AG10803 (cell line): ENCODE measurements at places on chromosomes 12 and 14.

- no peak for DNase-seq
These were observed 5.9 kb upstream of the FBLN5 start for GRCh38 chr14:91953170-91953985.

DNA sequence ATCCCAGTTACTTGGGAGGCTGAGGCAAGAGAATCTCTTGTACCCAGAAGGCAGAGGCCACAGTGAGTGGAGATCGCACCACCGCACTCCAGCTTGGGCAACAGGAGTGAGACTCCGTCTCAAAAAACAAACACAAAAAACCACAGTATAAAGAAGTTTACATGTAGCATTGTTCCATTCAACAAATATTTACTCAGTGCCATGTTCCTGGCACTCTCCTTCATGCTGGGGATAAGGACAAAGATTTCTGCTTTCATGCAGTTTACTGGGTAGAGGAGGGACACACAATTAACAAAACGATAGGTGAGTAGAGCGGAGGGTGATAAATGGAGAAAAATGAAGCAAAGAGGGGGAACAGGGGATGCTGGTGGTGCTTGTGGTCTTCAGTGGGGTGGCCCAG, 68.2 kb upstream of the OVCH1 start:
- no peak for DNase-seq

DNA sequence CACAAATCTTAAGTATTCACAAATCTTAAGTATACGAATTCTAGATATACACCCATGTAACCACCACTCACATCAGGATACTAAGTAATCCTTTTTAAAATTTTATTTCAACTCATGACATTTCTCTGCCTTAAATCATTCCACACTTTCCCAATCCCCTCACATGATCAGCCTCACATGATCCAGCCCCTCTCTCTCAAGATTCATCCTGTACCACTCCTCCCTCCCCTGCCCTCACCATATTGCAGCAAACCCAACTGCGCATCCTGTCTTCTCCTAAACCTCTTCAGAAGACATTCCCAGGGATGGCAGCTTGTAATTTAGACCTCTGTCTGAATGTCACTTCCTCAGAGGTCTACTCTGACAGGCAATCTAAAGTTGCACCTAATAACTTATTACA, 1.7 kb upstream of the EIF4B start:
- DNase-seq: peak; percentile 23

DNA sequence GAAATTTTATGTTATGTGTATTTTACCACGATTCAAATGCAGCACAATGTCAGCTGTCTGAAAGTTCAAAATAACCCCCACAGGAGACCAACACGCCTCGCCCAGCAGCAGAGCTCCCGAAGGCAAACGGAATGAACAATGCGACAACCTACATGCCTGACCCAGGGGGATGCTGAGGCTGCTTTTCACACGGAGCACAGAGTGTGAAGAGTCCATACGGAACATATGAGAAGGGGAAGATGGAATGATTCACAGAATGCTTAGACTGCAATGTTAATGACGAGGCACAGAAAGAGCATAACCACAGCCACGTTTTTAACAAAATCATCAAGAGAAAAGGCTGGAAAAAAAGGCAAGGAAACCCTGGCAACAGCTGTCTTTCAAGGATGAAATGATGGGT, 22.6 kb downstream of the ZFYVE21 start:
- peak; percentile 23 for DNase-seq

DNA sequence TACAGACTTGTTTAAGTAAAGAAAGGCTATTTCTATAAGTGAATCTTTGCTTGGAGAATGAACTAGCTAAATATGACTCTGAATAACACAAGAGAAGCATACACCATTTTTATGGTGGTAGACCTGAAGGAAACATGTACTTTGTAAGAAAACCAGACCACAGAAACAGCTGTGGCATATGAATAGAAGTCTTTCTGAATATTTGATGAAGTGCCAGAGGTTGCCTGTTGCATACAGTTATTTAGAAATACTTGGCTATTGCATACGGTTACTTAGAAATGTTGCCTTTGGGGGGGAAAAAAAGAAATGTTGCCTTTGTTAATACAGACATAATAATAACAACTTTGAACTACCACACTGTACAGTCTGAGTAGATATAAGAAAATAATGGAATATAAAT, 16.8 kb upstream of the LEMD3 start:
- DNase-seq: peak; percentile 62

GRCh38 chr12:10867381-10867780, 16.7 kb downstream of the PRH1 start:
- DNase-seq: no peak

- peak; percentile 93 for DNase-seq
These were observed 55.6 kb downstream of the HMGA2 start for GRCh38 chr12:65879878-65880277.

GRCh38 chr12:57817261-57817989, 1.1 kb downstream of the AVIL start:
- DNase-seq: no peak

DNA sequence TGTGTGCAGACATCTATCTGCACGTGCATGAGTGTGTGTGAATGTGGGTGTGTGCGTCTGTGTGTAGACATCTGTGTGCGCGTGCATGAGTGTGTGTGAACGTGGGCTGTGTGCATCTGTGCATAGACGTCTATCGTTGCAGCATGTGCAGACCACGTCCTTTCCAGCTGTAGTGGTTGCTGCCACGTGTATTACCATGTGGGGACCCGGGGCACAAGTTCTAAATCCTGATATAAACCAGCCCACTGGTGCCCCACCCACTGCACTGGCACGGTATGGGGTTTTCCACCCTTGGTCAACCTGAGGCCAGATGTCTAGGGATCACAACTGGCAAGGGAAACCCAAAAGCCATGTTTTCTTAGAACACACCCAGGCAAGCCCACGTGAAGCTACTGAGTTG, 197.0 kb downstream of the ANO2 start:
- no peak for DNase-seq

DNA sequence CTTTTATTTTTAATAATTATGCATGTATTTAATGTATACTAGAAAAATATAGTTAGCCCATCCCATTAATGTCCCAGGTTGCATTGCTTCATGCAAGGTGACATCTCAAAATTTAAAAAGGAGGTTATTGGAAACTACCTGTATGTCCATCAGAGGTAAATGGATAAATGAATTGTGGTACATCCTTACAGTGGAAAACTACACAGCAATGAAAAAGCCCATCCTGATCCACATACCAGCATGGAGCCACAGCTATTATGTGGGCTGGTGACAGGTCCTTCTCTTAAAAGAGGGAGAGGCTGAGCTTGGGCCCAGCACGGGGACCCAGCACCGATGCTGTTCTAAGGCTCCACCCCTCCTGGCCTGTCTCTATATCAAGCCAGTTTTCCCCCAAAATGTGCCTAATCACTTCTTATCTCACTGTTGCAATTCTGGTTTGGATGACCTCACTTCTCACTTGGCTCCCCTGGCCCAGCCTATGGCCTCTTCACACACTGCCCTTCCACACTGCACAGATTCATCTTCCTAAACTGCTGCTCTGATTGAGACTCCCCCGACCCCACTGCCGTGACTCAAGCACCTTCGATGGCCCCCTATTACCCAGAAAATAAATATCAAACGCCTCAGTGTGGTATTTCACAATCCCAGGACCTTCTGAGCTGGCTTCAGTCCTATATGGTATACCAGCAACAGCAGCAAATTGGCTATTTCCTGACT, 97.1 kb upstream of the NCOR2 start:
- DNase-seq: no peak

DNA sequence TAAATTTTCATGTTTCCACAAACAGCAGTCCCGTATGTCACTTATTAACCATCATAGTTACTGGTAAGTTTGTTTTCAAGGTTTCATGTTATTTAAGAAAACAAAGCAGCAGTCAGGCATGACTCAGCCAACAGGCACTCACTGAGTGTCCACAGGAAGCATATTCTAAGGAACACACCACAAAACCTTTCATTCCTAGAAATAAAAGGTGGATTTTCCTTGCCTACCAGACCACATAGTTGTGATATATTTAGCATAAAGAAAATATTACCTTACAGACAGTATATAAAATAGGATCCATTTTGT, 143.3 kb upstream of the AVPR1A start:
- DNase-seq: peak; percentile 57

GRCh38 chr14:89188492-89188891, 228.5 kb downstream of the FOXN3 start:
- DNase-seq: no peak

GRCh38 chr12:12079291-12079690, 8.6 kb downstream of the BCL2L14 start:
- peak; percentile 36 for DNase-seq

DNA sequence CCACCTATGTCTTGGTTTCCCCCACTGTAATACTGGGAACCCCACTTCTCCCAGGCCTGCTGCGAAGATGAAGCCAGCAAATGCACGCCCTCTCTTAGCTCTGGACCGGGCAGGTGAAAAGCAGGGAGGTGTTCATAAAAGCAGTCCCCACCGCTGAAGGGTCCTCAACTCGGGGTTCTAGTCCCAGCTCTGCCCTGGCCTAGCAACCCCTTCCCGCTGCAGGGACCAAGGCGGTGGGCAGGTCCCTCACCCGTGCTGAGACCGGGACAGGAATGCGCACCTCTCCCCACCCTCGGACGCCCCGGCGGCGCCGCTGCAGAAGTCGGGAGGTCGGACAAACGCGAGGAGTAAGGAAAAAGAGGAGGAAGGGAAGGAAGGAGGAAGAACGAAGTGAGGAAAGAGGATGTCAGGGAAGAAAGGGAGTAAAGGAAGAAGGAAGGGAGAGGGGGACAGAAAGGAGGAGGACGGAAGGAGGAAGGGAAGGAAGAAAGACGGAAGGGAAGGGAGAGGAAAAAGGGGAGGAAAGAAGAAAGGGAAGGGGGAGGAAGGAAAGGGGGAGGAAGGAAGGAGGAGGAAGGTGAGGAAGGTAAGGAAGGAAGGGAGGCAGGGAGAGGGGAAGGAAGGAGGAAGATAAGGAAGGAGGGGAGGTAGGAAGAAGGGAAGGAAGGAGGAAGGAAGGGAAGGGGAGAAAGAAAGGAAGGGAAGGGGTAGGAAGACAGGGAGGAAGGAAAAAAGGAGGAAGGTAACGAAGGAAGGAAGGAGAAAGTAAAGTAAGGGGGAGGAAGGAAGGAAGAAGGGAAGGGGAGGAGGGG, 701 bp downstream of the SPRING1 start:
- no peak for DNase-seq

GRCh38 chr14:24312736-24313507, 1.6 kb downstream of the LTB4R start:
- DNase-seq: no peak

- DNase-seq: no peak
These were observed 32.0 kb upstream of the CCND2 start for GRCh38 chr12:4241592-4241991.

DNA sequence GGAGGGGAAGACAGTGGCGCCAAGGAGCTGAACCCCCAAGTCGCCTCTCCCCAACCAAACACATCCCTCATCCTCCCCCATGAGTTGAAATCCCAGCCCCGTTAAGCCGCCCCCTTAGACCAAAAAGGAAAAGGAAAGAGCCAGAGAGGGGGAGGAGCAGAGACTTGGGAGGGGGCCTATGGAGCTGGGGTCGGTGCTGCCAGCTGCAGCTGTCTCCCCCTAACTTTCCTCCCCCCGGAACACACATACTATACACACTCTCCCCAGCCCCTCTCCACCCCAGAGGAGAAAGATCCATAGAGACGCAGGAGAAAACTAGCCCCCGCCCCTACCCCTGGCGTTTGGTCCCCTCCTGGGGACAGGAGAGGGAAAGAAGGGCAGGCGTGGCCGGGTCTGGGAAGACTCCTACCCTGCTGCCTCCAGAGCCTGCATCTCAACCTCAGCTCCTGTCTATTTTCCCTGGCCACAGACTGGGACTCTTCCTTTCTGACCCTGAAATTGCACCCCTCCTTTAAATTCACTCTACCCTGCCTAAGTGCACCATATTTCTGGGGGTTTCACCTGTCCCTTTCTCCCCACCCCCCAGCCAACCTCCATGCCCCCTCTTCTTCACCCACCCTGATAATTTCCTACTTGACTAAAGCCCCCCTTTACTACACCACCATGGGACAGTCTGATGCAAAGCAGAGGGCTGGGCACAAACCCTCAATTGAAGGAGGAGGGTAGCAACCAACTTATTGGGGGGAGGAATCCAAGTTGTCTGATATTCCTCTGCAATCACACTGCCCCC, 1.7 kb upstream of the HOXC9 start:
- DNase-seq: peak; percentile 15

- peak; percentile 21 for DNase-seq
These were observed 72.5 kb downstream of the TSPAN9 start for GRCh38 chr12:3149515-3150307.

DNA sequence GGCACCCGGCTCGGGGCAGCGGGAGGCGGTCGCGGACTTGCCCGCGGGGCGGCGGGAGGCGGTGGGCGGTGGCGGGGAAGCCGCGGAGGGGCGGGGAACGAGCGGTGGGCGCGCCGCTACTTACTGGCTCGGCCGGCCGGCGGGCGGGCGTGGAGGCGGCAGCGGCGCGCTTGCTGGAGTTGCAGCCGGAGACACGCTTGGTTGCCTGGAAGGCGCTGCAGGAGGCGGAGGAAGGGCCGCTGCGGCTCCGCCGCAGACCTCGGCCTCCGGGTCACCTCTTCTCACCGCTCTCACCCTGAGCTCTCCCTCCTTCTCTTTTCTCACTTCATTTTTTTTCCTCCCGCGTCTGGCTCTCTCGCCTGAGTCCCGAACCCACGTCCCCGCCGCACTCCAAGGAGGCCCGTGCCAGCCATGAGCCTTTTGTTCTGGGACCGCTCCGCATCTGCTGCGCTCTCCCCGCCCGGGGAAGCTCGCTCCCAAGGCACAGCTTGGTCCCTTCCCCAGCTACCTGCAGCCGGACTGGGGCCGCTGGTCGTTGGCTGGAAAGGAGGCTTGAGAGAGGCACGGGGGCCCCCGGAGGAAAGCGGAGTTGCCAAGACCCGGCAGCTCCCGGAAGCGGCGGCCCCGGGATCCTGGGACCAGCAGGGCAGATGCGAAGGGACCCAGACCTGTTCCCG, 592 bp upstream of the KCNK10 start:
- peak; percentile 3 for DNase-seq

DNA sequence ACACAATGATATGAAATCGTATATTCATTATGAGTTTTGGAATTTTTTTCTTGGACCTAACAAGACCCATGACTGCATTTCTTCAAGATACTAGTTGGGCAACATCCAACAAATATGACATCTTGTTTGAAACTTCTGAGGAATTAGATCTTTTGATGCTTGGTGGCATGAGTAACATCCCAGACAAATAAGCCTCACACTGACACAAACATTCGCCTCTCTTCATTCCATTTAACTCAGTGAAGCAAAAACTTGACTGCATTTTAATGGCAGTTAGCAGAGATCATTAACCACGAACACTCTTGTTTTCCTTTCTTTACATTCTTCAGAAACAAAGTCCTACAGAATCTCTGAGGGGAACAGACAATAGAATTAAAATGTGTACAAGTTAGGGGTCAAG, 758.3 kb downstream of the C12orf50 start:
- peak; percentile 11 for DNase-seq
